GM03348 (cell line): ENCODE measurements at places on chromosomes 16 and 17.

- DNase-seq: no peak
These were observed 1.5 kb upstream of the TOM1L1 start for GRCh38 chr17:54899201-54899600.

DNA sequence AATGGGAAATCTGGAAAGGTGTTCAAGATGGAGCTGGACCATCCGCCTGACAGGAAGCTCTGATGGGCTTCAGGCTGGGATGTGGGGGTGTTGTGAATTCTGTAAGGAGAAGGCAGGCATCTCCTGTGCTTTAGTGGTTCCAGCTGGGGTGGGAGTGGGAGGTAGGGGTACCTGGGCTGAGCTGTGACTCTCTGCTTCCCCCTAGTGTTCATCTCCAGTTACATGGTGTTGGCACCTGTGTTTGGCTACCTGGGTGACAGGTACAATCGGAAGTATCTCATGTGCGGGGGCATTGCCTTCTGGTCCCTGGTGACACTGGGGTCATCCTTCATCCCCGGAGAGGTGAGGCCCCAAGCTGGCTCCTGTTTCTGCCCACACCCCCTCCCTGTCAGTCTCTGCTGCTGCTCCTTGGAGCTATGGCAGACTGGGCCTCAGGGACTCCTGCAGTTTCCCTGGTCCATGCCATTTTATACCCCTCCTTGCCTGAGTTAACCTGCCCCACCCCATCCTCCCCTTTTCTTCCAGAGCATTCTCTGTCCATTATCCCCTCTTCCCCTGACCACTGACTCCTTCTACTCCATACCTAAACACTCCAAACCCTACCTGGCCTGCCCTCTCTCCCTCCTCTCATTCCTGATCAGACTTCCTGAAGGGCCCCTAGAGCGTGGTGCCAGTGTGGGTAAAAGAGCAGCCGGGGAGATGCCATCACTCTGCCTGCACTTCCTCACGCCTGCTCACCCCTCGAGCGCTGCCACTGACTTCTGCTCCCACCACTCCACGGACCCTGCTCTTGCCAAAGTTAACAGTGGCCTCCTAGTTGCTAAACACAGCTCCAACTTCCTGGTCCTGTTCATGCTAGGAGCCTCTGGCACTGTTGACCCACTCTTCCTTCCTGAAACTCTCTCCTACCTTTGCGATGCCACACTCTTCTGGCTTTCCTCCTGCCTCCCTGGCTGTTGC is 3.4 kb downstream of the SPNS1 start:
- no peak for DNase-seq

DNA sequence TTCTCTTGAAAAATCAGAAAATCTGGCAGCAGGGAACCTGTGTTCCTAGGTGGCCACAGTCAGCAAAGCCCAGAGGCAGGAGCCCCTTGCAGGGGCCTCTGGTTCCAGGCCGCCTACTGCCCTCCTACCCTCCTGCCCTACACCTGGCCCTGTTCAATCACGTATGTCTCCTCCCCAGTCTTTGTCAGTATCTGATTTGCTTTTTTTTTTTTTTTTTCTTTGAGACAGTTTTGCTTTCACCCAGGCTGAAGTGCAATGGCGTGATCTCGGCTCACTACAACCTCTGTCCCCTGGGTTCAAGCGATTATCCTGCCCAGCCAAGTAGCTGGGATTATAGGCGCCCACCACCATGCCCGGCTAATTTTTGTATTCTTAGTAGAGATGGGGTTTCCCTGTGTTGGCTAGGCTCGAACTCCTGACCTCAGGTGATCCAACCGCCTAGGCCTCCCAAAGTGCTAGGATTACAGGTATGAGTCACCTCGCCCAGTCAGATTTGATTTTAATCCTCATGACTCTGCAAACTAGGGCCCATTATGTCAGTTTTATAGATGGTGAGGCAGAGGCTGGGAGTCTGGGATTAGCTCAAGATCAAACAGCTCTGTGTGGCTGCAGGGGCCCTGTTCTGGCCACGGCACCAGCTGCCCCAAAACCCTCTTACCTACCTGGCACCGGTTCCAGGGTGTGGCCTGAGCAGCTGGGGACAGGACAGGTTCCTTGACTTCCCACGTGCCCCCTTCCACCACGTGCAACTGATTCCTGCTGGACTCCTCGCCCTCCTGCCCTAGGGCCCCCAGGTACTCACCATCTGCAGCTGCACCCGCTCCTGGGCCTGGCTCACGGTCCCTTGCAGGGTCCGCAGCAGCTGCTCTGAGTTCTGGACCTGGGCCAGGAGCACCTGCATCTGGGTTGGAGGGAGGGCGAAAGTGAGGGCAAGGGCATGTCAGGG is 14.7 kb downstream of the RABEP2 start:
- DNase-seq: no peak

DNA sequence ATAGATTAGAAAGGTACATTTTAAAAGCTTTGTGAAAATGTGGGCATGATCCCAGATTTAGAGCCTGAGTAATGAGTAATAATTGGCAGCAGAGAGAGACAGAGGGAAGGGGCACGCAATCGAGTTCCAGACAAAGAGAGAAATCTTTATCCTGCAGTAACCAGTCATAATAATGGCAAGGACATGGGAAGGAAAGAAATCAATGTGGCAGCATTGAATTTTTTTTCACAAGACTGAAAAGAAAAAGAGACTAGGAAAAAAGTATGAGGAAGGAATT is 790.8 kb upstream of the SOX9 start:
- DNase-seq: no peak

DNA sequence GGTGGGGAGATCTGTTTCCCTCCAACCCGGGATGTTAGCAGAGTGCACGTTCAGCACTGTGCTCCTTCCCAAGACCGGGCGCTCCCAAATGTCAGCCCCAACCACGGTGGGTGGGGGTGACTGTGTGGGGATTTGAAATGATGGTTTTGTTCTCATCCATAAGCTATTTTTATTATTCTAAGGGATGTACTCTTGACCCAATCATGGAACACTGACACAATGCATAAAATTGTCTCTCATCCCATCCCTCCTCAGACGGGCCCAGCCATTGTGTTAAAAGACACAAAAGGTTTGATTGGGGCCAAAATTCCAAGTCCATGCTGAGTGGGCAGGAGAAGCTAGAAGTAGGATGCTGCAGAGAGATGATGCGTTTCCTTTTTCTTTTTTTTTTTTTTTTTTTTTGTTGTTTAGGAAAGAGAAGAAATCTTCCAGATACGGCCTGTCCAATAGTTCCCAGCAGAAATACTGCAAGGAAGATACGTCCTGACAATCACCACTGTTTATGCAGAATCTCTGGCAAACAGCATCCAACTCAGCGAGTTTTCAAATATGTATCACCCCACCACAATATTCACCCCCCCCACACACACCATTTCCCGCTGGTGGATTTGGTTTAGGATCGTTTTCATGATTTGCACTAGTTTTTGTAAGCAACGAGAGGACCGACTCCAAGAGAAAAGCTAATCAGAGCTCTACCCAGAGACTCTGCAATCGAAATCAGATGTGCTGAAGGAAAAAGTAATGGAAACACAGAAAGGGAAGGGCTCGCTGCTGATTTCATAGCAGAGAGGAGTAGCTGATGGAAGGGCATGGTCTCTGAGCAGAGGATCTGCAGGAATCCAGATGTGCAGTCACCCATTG is 163.5 kb upstream of the DYNLRB2 start:
- no peak for DNase-seq

GRCh38 chr17:59897090-59897489 is 4.2 kb downstream of the RPS6KB1 start:
- DNase-seq: no peak

- DNase-seq: no peak
These were observed 18.5 kb downstream of the C16orf82 start for GRCh38 chr16:27085182-27085581.

DNA sequence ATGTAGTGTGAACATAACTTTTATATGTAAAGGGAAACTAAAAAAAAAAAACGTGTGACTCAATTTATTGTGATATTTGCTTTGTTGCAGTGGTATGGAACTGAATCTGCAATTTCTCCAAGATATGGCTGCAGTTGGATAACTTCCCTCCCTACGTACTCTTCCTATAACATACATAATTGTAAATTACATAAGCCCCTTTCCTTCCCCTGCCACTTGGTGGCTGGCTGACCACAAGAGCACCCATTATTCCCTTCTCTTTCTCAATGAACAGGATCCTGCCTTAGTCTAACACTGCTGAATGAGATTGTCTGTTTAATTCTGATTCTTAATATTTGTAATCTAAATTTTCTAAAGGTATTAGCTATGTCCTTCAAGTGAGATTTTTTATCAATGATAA is 27.8 kb downstream of the CCL4 start:
- no peak for DNase-seq

DNA sequence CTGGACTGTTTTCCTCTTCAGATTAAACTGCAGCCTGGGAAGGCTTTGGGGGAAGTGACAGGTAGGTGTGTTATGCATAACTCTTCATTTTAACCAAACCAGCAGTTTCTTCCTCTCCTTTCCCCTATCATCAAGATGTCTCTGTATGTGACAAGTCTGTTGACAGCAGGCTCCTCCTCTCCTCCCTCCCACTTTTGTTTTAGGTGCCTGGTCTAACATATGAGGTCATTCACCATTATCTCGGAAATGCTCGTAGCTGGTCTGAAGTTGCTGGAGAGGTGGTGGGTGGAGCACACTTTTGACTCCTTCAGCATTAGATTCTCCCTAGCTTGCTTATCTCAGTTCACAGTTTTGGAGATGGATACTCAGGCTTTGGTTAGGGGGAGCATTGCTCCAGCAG is 571.0 kb upstream of the EEF2KMT start:
- DNase-seq: no peak

- peak; percentile 80 for DNase-seq
These were observed 6.3 kb downstream of the VWA3A start for GRCh38 chr16:22098405-22099255.

DNA sequence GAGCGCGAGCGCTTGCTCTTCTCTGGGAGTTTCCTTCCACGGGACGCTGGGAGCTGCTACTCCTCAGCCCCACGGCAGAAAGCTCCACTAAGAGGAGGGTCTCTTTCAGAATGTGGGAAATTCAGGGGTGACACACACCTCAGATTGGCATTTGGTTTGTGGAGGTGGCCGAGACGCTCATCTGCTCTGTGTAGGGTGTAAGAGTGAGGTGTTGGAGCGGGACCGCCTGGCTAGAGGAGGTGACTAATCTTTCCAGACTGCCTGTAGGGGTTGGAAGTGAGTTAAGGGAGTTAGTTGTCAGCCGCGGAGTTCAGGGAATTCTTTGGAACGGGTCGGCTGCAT is 735 bp downstream of the PSMD11 start:
- peak; percentile 69 for DNase-seq

- no peak for DNase-seq
These were observed 85.5 kb upstream of the RPL38 start for GRCh38 chr17:74117999-74118421.

DNA sequence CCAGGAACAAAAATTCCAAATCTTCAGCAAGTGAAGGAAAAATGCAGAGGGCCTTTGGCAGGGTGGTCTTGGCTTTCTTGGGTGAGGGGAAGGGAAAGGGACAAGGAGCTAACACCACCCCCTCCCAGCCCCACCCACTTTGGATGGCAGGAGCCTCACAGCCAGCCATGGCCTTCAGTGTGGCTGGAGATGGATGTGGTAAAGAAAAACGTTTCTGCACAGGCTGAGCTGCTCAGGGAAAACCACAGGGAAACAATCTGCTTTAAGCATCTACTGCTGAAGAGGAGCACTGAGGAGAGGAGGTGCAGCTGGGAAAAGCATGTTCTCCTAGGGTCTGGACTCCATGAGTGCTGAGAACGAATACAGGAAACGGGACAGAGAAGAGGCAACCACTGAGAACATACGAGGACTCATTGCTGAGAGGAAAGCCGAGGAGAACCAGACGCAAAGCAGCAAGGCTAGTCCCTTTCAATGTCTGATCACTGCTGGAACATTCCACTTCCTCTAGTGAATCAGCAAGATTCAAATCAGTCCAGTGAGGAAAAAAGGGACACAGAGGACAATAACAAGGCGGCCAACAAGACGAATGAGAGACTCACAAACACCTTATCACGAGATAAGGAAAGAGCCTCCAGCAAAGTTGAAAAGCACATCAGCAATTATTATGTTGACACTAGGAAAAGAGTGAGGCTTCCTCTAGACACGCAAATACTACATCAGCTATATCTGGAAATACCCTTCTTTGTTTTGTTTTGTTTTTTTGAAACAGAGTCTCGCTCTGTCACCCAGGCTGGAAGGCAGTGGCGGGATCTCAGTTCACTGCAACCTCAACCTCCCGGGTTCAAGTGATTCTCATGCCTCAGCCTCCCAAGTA is 41.7 kb downstream of the ZZEF1 start:
- peak; percentile 30 for DNase-seq

- no peak for DNase-seq
These were observed 45.9 kb downstream of the SKAP1 start for GRCh38 chr17:48384164-48384563.

- DNase-seq: no peak
These were observed 44.1 kb upstream of the CACNG4 start for GRCh38 chr17:66920435-66920834.

- DNase-seq: no peak
These were observed 44.2 kb downstream of the USP22 start for GRCh38 chr17:20998571-20999043.

- no peak for DNase-seq
These were observed 80.0 kb downstream of the CCDC182 start for GRCh38 chr17:57665128-57665527.

- no peak for DNase-seq
These were observed at the start of gene PRM2 for GRCh38 chr16:11276143-11276895. Gene PRM2, minus strand, starts transcription at chr16:11276480. Its CDS starts 110 bp downstream, at chr16:11276370.

DNA sequence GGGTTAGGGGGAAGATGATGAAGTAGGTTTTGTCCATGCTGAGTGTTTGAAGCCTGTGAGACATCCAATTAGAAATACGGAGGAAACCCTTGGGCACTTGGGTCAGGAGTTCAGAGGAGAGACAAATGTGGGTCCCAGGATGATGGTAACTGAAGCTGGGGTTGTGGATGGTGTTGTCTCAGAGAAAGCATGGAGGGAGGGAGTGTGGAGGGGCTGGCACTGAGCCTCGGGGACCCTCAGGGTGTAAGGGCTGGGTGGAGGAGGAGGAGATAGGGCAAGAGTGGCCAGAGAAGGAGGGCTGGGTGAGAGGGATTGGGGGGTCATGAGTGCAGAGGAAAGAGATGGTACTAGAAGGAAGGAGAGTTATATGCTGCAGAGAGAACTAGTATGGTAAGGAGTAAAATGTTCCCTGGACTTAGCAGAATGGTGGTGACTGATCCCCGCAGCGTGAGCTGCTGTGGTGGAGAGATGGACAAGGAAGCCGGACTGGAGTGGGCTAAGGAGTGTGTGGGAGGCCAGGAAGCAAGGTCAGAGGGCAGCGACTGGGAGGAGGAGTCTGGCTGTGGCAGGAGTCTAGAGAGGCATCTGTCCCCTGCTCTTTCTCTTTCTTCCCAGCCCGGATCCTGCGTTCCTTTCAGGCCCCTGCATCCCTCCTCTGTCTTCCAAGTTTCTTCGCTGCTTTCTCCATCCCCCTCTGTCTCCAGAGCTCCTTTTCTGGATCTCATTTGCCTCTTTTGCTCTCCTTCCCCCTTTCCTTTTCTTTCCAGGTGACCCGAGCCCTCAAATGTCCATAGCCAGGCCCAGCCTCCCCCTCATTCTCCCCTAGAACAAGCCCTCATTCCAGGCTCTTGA is 3.9 kb upstream of the COL1A1 start:
- DNase-seq: no peak

- peak; percentile 33 for DNase-seq
These were observed 658 bp downstream of the RAB5C start for GRCh38 chr17:42153919-42154742.

GRCh38 chr17:45414990-45415881 is 17.4 kb downstream of the ARHGAP27 start:
- DNase-seq: no peak
